ENCODE measurements at places on chromosomes 3 and 15.

DNA sequence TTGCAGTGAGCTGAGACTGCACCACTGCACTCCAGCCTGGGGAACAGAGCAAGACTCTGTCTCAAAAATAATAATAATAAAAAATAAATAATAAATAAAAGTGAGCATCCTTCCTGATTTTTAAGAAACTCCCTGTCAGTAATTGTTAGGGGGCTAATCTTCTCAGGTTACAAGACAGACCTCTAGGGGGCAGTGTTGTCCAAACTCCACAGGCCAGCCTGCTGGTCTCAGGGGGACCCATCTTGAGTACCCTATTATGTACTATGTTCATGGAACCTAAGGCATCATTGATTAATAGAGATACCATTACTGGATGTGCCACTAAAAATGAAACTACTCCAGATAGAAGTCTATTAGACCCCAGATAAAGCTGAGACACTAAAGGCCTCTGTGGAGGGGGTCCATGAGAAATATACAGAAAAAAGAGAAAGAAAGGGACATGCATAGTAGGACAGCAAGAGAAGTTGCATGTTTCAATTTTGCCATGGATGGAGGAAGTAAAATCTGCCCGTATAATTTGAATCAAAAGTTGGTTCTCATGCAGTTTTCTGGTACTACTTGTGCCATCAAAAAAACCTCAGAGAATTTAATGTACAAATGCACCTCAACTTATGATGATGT lies 85.5 kb upstream of the CDV3 start:
- DNase-seq, result peak; percentile 56

DNA sequence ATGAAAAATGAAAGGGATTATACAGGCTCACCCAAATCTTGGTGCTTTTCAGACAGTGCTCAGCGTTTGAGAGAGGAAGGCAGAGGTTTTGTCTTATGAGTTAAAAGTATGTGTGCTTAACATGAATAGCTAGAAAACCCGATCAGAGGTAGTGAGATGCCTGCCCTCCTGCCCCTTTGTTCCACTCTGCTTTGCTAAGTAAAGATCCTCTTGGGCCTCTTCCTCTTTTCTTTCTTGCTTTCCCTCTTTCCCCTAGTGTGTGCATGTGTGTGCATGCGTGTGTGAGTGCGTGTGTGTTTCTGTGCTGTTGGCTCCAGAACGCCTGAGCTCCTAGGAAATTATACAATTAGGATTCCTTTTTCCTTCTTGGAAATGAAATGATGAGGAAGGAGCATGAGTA lies 261.3 kb upstream of the NR2E3 start:
- DNase-seq, result no peak

- DNase-seq, result peak; percentile 70
Observed at GRCh38 chr3:168071591-168072322, 24.0 kb downstream of the GOLIM4 start.

- DNase-seq, result no peak
Observed at GRCh38 chr3:15572138-15572537, 29.2 kb downstream of the HACL1 start.

DNA sequence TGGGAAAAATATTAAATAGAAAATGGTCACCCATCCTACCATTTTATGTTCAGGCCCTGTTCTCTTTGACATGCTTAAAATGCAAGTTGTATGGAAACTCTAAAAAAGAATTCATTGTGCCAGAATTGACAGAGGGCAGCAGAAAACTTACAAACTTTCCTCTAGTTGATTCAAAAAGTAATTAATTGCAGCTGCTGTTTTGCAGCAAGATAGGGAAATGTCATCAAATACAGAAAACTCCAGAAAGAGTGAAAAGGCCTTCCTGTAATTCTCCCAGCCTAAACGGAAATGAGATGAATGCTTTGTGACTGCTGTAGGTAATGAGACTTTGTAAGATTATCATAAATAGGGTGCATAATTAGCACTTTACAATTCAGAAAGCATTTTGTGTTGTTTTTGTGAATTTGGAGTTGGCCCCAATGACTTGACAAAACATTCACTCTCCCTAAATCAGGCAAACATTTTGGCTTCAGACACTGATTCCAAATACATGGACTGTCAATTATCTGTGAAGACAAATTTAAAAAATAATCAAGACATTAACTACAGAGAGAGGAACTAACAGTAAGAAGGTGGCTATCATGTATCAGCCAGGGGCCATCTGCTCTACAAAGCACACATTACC lies 861.8 kb downstream of the SQOR start:
- DNase-seq, result no peak

GRCh38 chr3:113096188-113096892 lies 105.6 kb downstream of the GTPBP8 start:
- no peak for DNase-seq

- no peak for DNase-seq
Observed at GRCh38 chr3:187518616-187519015, 150.4 kb downstream of the RTP4 start.

DNA sequence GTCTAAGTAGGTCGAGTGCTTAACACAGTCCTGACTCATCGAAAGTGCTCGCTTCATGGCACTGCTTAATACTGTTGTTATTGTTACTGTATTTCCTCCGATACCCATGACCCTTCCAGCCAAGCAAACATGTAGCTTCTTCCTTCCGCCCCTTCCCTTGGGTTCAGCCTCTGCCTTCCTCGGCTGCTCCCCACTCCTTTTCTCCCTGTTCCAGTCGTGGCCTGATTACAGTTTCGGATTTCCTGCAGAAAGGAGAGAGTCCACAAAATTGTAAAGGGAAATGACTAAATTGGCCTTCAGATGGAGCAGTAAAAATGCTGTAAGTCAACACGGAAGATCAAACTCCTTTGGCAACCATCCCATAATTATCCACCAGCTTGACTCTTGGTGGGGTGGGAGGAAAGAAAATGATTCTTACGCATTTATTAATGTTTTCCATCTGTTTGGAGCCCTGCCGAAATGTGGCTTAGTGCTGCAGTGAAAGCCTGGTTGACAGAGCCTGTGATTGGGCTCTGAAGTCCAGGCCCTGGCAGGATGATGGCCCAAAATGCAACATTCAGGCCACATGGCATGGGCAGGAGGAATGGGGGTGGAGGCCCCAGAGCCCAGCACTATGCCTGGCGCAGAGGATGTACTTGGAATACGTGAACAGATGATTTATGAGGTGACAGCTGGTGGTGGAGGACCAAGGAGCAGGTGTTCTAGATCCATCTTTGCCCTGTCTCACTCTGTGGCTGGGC lies 37.6 kb downstream of the FAM3D start:
- DNase-seq, result peak; percentile 97
